ENCODE measurements at places on chromosomes 3 and 15.

DNA sequence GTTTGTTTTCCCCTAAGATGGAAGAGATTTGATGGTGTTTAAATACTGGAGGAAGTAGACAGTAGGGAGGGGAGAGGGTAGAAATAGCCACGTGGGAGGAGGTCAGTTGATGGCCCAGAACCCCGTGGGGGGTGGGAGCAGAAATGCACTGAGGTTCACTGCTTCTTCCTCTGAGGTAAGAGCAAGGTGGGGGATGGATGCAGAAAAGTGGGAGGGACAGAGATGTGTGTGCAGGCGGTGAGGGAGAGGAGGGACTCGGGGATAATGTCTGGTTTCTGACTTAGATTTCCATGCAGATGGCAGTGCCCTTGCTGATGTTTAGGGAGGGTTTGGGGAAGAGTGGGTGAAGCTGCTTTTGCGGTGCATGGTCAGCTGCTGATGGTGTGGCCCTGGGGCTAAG is 102.9 kb downstream of the ARNT2 start:
- no peak for DNase-seq

- no peak for DNase-seq
Measured at GRCh38 chr15:45285413-45285812, 33.4 kb downstream of the SLC28A2 start.

DNA sequence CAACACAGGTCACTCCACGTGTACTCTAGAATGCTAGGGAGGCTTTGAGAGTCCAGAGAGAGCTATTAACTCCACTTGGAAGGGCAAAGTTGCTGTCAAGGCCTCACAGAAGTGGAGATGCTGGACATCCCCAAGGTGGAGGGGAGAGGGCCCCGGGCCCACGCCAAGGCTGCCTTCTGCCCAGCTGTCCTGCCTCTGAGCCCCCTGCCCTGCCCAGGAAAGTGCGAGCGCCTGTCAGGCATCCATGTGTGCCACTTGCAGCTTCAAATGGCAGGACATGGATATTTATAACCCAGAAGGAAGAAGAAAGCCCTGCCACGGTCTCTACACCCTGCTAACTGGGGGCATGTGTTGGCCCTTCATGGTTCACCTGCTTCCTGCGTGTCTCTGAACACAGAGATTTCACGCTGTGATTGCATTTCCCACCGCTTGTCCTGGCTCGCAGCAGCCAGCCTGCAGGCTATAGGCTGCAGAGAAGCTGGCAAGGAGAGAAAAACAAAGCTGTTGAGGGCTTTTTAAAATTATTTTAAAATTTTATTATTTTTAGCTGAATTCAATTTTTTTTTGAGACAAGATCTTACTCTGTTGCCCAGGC is 17.0 kb downstream of the ANKDD1A start:
- no peak for DNase-seq

- no peak for DNase-seq
Measured at GRCh38 chr3:2931265-2931664, 178.9 kb downstream of the IL5RA start.

DNA sequence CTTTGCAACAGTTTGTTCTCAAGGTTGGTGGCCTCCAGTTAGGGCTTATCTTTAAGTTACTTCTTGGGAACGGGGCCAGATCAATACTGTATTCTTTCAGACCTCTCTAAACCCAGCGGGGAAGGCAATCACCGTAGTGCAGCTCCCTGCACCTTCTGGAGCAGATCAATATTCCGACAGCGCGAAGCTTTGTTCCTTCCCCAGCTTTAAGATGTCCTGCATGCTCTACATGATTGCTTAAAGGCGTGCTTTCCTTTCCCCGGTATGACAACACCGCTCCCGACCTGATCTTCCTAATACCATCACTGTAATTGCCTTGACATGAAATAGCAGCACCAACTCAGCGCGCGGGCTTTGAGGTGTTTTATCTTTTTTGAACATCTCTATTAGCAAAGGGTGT is 755.2 kb downstream of the NR2F2 start:
- no peak for DNase-seq

GRCh38 chr3:118466795-118467330 is 567.8 kb downstream of the IGSF11 start:
- DNase-seq: no peak

GRCh38 chr3:10804183-10804648 is 11.8 kb upstream of the SLC6A11 start:
- no peak for DNase-seq

DNA sequence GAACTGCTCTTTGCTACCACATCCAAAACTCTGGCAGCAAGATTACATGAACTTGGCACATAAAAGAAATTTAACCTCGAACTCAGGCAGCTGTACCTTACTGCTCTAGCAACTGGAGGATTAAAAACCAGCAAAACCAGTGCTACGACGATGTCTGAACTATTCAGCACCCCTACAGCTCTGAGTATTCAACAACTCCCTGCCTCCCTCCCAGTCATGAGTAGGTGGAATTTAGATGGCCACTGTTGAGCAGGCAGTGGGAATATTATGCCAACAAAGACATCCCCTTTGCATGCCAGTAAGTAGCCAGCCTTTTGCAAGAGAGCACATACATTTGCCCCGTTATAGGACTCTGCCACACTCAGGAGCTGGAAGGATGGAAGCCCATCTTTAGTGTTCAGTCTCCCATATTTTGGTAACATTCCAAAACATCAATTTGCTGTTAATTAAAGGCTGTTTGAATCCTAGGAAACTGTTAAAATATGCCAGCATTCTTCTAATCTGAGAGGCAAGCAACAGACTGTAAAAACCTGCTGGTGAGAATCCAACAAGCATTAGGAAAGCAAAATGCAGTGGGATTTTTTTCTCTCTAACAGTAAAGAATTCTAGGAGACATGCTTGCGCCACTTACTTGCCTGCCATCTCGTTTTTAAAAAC is 85.4 kb downstream of the ZNF385D start:
- no peak for DNase-seq

DNA sequence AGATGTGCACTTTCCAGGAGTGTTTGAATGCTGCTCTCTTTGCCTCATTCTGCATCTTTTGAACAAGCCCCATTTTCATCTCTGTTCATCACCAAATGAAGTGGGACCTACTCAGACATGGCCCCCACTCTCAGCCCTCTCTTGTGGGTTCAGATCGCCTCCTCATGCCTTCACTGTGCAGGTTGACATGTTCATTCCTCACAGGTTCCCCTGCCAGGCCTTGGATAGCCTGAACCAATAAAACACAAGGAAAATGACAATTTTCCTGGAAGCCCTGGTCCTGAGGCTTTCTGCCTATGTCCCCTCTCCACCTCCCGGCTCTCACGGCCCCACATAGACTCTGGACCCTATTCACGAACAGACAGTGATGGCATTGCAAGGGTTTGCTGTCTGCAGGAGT is 17.7 kb downstream of the KLF15 start:
- DNase-seq: no peak

DNA sequence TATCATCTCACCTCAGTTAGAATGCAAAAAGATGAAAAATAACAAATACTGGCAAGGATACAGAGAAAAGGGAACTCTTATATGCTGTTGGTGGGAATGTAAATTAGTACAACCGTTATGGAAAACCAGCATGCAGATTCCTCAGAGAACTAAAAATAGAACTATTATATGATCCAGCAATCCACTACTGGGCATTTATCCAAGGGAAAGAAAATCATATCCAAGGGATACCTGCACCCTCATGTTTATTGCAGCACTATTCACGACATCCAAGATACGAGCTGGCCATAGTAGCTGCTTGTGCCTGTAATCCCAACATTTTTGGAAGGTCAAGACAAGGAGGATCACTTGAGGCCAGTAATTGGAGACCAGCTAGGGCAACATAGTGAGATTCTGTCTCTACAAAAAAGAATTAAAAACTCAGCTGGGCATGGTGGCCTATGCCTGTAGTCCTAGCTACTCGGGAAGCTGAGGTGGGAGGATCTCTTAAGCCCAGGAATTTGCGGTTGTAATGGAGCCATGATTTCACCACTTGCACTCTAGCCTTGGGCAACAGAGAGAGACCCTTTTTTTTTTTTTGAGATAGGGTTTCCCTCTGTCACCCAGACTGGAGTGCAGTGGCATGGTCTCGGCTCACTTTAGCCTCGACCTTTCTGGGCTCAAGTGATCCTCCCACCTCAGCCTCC is 26.6 kb downstream of the USP50 start:
- no peak for DNase-seq

DNA sequence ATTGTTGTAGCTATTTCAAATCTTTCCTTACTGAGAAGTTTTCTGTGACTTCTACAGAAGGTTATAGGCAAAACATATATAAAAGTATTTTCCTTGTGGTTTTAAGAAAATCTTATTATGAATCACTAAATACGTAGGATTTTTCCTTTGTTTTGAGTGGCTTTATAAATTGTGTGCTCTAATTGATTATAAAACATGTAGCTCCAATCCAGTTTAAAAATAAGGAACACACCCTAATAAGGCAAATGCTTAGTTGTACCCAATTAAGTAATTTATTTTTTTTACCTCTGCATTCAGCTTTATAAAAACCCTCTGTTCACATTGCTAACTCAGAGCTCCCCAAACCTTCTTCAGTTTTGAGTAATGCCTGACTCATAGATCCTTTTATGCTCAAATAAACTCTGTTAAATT is 408.0 kb downstream of the NAALADL2 start:
- no peak for DNase-seq

DNA sequence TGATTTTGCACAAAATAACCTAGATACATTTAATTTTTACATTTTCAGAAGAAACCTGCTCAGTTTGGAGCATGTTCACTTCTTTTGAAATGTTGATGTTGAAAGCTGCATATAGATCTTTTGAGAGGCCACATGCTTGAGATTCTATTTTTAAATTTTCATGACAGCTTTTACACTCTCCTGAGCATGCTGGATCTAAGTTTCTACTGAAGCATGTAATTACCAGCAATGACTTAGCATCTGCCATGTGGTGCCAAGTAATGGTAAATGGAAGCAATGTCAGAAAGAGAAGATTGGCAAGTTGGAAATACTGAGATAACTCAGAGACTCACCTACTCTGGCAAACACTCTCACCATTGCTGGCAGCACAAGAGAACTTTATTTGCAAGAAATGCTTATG is 310.6 kb downstream of the NSUN3 start:
- DNase-seq: no peak

- no peak for DNase-seq
Measured at GRCh38 chr3:31533169-31534064, 692 bp downstream of the STT3B start.

DNA sequence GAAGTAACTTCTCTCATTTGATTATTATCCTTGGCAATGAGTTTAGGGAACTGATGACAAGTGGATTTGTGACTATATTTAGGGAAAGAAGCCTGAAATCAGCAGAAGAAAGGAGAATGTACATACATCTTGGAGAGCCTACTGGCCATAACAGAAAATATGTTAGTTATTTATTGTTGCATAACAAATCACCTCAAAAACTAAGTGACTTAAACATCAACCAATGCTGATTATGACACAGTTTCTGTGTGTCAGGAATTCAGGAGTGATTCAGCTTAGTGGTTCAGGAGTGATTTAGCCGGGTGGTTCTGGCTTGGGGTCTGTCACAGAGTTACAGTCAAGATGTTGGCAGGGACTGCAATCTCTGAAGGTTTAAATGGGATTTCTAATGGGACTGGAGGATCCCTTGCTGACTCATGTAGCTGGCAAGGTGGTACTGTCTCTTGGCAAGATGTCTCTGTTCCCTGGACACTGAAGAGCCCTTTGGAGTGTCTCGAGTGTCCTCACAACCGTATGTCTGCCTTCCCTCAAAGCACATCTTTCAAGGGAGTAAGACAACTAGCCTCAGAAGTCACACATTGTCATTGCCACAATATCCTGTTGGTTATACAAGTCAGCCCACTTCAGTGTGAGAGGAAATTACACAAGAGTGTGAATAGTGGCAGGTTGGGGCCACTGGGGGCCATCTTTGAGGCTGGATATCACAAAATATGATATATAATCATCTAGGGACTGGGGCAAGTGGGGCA is 248.9 kb downstream of the SV2B start:
- DNase-seq: no peak

- DNase-seq: no peak
Measured at GRCh38 chr15:65994832-65995231, 125.5 kb downstream of the RAB11A start.

- DNase-seq: no peak
Measured at GRCh38 chr15:34297059-34297458, 40.5 kb downstream of the SLC12A6 start.

- no peak for DNase-seq
Measured at GRCh38 chr3:188914552-188914951, 257.2 kb upstream of the TPRG1 start.

DNA sequence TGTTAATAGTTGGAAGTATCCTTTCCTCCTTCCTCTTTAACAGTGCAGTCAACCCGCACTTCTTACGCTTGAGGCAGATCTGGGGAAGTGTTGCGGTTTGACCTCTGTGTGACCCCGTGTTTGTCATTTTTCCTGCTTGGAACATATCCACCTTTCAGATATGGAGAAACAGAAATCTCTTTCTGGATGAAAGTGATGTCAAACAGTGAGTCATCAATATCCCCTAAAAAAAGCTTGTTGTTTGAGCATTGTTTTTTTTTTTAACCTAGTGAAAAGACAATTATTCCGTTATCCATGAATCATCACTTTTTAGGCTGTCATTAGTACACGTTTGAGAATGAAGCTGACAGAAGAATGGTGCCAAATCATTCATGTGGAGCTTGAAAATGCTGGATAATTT is 293.7 kb downstream of the ARPP21 start:
- peak; percentile 54 for DNase-seq

DNA sequence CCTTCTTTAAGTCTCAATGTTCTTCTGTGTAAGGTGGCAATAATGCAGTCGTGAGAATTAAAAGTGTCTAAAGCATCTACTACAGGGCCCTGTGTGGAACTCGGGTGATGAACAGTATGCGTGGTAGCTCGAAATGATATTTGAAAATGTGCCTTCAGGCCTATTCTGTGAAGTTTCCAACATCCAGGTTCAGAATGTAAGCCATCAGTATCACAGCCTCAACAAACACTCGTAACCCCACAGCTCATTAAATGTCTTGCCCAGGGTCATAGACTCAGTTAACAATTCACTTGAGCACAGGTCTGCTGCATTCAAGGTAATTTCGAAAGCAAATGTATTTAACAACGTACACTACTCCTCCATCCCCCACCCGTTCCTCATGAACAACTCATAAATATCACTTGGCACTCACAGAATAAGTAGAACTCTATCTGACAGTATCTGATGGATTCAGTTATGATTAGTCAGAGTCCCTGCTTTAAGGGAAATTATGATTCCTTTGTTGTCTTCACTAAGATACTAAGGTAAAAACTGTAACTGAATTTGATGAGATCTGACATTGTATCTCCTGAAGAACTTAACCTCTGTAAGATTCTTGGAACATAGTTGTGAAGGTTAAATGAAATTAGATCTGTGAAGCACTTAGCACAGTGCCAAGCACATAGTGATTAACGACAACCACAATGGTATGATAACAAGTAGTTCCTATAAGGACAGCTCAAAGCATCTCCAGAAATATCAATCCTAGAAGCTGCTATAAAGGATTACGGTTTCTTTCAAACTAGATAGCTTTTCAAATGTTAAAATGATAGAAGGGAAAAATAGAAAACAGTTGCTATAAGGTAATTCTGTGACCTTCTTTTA is 642.3 kb downstream of the TBL1XR1 start:
- no peak for DNase-seq

DNA sequence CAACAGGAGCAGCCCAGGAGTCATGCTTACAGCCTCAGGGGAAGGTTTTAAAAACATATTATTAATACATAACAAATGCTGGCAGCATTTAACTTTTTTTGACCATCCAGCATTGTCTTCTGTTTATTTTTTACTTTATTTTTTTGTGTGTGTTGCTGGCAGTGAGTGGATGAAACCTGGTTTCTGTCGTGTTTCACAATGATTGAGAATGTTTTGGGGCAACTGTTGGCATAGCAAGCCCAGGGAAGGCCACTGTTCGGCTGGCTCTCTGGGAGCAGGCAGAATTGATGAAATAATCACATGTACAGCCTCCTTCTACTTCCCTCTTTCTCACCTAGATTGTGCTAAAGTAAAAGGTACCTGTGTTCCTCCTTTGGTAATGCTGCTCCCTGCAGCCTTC is 190.2 kb downstream of the NR1D2 start:
- no peak for DNase-seq

Data from NCI-H460 (cell line).